ENCODE measurements at places on chromosomes 3 and 15.

DNA sequence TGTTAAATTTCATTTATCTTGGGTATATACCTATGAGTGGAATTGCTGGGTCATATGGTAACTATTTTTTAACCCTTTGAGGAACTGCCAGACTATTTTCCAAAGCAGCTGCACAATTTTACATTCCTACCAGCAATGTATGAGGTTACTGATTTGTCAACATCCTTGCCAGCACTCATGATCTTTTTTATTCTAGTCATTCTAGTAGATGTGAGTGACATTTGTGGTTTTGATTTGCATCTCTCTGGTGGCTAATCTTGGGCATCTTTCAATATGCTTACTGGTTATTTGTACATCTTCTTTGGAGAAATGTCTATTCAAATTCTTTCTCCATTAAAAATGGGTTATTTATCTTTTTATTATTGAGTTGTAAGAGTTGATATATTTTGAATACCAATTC, 21.3 kb upstream of the LRRC58 start:
- DNase-seq, result no peak

DNA sequence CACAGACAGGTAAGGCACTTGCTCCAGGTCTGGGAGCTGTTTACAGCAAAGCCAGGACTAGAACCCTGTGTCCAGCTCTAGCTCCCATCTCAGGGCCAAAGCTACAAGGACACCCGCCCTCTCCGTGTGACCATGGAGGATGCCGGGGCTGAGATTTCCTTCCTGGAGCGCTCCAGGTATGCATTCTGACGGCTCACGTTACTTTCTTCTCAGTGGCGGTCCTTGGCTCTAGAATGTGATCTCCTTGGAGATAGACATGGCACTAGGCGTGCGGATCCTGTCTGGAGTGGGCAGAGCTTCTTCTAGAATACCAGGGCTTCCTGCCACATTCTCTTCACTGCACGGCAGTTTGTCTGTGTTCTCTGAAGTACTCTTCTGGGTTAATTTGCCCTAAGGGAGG, 185.7 kb downstream of the OPA1 start:
- no peak for DNase-seq

- no peak for DNase-seq
Observed at GRCh38 chr3:94009608-94010007, 18.8 kb downstream of the STX19 start.

- no peak for DNase-seq
Observed at GRCh38 chr15:68421798-68422402, 10.1 kb downstream of the ITGA11 start.

DNA sequence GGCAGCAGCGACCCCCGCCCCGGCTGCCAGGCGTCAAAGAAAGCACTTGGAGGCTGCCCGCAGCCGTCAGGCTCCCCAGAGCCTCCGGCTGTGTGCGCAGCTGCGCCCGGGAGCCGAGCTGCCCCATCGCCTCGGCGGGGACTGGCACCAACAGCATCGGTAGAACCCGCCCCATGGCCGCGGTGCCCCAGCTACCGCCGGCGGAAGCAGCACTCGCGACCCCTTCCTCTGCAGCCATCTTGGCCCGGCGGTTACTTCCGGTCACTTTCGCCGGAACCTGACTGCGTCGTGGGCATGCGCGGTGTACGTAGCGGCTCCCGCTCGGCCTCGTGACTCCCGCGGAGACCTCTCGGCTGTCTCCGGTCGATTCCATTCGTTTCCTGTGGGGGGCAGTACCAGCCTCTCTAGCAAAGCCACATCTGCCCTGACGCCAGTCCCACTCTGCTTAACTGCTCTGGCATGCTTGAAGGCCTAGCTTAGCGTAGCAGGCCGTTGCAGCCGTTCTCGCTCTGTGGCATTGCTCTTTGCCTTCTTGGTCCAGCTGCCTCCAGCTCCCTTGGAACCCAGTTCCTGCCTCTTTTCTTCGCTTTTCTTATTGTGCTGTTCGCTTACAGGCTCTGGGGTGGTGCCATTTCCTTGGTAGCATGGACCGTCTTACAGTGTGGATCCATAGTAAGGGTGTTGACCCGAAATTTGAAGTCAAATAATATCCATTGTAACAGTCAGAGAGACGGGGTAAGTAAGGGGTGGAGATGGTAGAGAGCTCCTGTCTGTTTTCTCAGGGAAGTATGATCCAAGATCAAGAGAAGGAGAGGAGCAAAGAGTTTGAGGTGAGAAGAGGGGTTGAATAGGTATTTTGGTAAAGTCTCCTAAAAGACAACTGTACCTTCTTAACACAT, at the start of gene SPG11:
TSS of gene SPG11 (minus strand) at position 253 of the 899 bp plus-strand sequence. CDS start at position 238, 15 bp downstream.
- DNase-seq, result peak; percentile 98

DNA sequence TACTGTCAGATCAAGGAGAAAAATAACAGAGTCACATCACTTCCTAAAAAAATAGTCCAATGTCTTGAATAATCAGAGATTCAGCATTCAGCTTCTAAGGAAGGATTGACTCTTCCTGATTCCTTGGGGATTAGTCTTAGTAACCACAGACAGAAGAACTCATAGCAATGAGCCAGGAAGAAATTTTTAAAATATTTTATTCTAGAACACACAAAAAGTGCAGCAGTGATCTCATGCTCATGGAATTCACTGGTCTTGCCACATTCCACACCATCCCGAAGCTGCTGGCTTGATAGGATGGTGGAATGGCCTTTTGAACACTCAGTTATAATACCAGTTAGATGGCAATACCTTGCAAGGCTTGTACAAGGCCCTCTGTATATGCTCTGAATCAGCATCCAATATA, 43.0 kb upstream of the ABI3BP start:
- no peak for DNase-seq

- no peak for DNase-seq
Observed at GRCh38 chr15:72202302-72202701, 4.7 kb upstream of the GRAMD2A start.

All from ecto neural progenitor cell (in vitro differentiated cells).